ENCODE measurements at places on chromosomes 7 and 10.

- no peak for DNase-seq
Measured at GRCh38 chr10:68684413-68684812, 36.6 kb upstream of the CCAR1 start.

DNA sequence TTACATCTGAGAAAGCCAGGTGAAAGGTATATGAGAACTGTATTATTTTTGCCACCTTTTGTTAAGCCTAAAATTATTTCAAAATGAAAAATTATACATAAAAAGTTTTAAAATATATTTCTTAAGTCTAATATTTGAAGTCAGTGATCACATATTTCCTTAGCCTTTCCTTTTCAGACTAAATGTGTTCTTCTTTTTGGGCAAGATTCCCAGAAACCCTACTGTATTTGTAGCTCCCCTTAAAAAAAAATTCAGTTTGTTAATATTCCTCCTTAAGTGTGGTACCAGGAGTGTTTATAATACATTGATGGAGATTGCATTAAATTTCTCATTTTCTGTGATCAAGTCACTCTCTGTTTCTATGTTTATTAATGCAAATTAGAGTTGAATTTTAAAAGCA is 22.8 kb downstream of the DNAJC1 start:
- DNase-seq, result no peak

- DNase-seq, result no peak
Measured at GRCh38 chr7:15628876-15629275, 57.6 kb downstream of the MEOX2 start.

DNA sequence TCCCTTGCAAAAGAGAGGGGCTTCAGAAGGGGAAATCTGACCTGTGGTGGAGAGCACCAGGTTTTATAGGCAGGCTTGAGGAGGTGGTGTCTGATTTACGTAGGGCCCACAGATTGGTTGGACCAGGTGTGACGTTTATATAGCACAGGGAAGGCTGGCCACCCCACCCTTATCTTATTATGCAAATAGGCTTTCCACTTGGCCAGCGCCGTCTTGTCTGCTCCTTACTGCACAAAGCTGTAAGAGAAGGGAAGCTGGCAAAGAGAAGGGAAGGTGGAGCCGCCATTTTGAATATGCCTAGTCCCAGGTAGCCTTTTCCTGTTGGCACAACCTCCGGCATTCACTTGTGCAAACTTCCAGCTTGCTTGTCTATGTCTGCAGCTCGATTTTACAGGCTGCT is 221.4 kb downstream of the GATA3 start:
- DNase-seq, result no peak

DNA sequence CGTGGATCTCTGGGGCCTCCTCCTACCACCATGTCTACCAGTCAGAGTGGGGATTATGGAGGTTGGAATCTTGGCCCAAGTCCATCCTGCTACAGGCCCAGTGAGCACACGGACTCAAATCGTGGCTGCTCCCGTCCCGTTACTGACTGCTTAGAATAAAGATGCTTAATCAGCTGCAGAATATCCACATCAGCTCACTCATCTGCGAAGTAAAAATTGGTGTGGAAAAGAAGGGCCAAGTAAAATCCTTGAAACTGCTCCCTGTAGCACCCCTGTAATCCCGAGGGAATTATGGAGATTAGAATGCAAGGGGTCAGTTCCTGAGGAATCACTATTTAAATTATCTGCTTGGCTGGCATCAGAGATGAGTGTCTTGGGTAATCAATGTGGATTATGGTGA is 13.0 kb upstream of the HTR5A start:
- no peak for DNase-seq

DNA sequence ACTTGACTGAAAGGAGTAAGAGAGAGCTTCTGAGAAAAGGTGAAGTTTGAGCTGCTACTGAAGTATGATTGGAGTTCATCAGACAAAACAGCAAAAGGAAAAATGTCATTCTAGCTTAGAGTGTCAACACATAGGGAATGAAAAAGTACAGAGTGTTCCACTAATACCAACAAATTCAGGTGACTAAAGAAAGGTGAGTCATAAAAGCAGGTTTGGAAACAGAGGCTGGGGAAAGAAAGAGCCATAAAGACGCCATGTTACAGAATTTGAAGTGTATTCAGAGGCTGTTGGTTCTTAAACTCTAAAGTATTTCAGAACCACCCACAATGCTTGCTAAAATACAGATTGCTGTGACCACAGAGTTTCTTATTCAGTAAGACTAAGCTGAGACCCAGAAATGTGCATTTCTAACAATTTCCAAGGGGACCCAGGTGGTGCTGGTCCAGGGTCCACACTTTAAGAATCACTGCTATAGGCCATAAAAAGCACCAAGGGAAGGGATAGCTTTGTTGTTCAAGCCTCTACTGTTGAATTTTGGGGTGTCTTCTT is 143.1 kb downstream of the ELAPOR2 start:
- DNase-seq, result no peak

- no peak for DNase-seq
Measured at GRCh38 chr7:36522453-36523007, 132.9 kb downstream of the ANLN start.

DNA sequence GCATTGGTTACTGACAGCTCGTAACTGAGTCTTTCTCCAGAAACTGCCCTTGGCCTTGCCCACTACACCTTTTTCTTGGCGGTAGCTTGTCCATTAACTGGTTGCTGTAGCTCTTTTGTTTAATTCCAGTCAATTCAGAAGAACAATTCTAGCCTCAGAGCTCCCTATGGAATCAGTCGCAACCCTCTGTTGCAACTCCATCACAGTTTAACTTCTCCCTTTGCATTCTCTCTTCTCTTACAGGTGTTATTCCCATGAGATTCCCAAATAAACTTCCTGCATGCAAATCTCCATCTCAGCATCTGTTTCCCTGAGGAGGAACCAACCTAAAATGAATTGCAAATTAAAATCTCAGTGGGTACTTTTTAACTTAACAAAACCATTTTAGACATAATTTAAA is 28.4 kb upstream of the TMEM26 start:
- no peak for DNase-seq

DNA sequence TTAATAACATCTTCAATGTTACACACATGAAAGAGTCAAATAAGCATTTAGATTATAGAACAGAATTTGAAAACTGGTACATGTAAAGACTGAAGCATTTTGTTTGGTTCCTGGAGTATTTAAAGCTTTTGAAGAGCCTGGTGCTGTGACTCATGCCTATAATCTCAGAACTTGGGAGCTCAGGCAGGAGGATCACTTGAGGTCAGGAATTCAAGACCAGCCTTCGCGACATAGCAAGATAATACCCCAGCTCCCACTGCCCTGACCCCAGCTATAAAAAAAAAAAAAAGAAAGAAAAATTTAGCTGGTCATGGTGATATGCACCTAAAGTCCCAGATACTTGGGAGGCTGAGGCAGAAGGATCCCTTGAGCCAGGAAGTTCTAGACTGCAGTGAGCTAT is 87.8 kb downstream of the HDAC9 start:
- no peak for DNase-seq

Measured in hippocampal formation (tissue), 2 donors.